ENCODE measurements at places on chromosomes 1 and 21.

- H3K27ac ChIP-seq, result no peak overlapping the region
- no peaks in the 10 kb centered on the region for H3K4me1 ChIP-seq
- DNase-seq, result no peak
- H3K36me3 ChIP-seq, result no peaks in the 10 kb centered on the region
Measured at GRCh38 chr1:41851589-41851988, 67.1 kb downstream of the HIVEP3 start.

DNA sequence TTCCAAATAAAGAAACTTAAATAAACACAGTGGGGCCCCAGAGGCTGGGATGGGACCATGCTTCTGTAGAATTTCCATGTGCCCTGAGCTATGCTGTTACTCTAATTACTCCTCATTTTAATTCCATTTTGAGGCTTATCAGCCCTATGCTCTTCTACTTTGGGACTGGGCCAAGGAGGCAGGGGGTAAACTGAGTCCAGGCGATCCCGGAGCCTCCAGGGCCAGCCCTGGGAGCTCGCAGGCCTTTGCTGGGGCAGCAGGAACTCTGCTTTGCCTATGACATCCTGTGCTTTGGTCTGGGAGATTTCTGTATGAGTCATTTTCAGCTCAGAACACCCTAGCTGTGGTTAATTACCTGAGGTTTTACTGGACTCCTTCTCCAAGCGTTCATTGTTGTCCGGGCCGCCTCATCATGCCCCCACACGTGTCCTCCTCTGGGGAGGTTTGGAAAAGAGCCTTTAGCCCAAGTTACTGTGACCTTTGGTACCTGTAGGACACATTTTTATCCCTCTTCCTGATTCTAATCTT, 95.7 kb downstream of the RHOU start:
- no peak for DNase-seq
- H3K4me1 ChIP-seq, result peaks cover 16% of the 10 kb centered on the region
- H3K36me3 ChIP-seq, result no peaks in the 10 kb centered on the region
- H3K4me3 ChIP-seq, result no peak overlapping the region

DNA sequence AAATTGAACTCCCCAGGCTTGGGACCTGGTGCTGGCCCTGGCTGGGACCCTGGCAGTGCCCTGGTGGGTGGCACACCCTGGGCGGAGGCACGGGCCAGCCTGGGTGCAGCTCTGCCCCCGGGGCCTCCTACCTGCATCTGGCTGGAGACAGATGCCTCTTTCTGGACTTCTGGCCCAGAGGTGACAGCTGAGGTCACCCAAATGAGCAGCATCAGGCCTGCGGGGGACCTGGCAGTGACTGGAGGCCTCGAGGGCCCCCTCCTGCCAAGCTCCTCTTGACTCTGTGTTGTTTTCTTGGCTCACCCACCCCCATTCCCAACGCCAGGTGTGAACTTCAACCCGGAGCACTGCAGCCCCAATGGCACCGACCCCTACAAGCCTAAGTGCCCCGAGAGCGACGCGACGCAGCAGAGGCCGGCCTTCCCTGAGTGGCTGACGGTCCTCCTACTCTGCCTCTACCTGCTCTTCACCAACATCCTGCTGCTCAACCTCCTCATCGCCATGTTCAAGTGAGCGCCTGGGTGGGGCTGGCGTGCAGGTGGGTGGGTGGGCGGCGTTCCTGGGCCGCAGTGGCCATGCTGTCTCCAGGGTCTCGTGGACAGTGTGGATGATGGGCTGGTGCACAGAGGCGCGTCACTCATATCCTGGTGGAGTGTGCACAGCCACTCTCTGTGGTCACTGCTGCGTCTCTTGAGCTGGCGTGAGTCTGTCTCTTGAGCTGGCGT, 41.6 kb upstream of the LRRC3 start:
- H3K36me3 ChIP-seq, result no peaks in the 10 kb centered on the region
- no peak for DNase-seq
- no peaks in the 10 kb centered on the region for H3K27me3 ChIP-seq
- H3K27ac ChIP-seq, result no peak overlapping the region
- H3K4me1 ChIP-seq, result no peaks in the 10 kb centered on the region

DNA sequence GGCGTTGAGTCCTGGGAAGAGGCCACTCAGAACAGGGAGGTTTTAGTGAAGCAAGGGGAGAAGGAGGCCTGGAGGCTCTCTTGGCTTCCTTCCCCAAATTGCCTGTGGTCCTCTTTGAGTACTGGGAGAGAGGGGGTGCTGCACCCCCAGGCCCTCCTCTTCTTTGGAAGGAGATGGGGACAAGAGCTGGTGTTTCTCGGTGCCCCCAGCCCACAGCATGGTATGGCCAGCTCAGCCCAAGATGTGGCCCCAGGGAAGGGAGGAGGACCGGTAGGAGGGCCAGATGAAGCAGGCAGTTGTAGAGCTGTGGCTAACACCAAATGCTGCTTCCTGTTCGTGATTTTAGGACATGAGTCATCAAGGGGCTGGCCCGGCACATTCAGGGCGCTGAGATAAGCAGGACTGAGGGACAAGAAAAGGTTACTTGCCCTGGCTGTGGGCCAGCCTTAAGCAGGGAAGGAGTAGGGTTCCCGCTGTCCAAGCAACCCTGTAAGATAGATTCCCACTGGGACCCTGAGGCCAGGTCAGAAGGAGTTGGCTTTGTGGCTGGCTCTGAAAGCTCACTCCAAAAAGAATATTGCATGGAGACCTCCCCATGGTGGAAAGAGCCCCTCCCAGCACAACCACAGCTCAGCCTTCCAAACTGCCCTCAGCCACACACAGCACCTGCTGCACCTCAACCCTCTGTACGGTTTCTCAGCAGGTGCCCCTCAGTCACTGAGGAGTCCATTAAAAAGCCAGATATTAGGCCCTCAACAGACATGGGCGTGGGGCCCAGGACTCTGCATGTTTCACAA, 4.9 kb upstream of the TNFRSF1B start:
- H3K36me3 ChIP-seq, result no peaks in the 10 kb centered on the region
- DNase-seq, result peak; percentile 49
- H3K27me3 ChIP-seq, result no peaks in the 10 kb centered on the region
- peaks cover 10% of the 10 kb centered on the region for H3K4me1 ChIP-seq

GRCh38 chr1:112699425-112700144, 7.3 kb downstream of the RHOC start:
- H3K27ac ChIP-seq, result no peak overlapping the region
- peaks cover 3% of the 10 kb centered on the region for H3K36me3 ChIP-seq
- peaks cover 13% of the 10 kb centered on the region for H3K4me1 ChIP-seq
- H3K27me3 ChIP-seq, result no peaks in the 10 kb centered on the region
- H3K4me3 ChIP-seq, result no peak overlapping the region

GRCh38 chr1:54120698-54121481, 31.9 kb downstream of the CDCP2 start:
- H3K36me3 ChIP-seq, result no peaks in the 10 kb centered on the region
- H3K4me3 ChIP-seq, result peak overlapping the region; percentile 10
- peaks cover 28% of the 10 kb centered on the region for H3K4me1 ChIP-seq
- DNase-seq, result no peak
- no peak overlapping the region for H3K27ac ChIP-seq
- H3K27me3 ChIP-seq, result no peaks in the 10 kb centered on the region

DNA sequence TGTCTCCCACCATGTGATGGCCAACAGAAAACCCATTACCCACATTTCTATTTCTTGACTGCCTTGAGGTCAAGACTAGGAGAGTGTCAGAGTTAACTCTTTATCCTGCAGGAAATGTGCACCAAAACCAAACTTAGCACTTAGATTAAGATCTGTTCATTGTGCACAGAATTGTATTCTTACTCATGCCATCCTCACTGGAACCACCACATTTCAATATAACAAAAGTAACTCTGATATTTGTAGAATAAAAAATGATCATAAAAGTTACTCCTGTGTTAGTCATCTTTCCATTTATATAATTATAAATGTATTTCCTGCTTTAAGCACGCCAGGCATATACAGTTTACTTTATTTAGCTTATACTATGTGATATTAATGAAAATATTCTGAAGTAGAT, 193.0 kb upstream of the DPYD start:
- no peak overlapping the region for H3K4me3 ChIP-seq
- no peak for DNase-seq
- H3K27ac ChIP-seq, result no peak overlapping the region
- H3K4me1 ChIP-seq, result no peaks in the 10 kb centered on the region
- no peaks in the 10 kb centered on the region for H3K36me3 ChIP-seq
- no peaks in the 10 kb centered on the region for H3K27me3 ChIP-seq

GRCh38 chr1:214549604-214550003, 1.8 kb downstream of the PTPN14 start:
- DNase-seq, result no peak
- H3K36me3 ChIP-seq, result no peaks in the 10 kb centered on the region
- no peak overlapping the region for H3K27ac ChIP-seq
- H3K4me1 ChIP-seq, result peaks cover 28% of the 10 kb centered on the region

DNA sequence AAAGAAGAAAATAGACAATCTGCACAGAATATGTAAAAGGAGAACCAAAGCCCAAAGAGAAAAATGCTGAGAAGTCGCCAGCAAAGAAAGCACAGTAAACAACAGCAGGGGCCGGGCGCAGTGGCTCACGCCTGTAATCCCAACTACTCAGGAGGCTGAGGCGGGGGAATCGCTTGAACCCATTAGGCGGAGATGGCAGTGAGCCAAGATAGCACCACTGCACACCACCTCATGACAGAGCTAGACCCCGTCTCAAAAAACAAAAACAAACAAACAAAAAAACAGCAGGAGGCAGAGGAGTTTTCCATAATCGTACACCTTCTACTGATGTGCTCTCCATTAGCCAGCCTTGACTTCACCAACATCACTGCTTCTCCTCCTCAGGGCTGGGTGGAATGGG, 153.2 kb downstream of the LYPLAL1 start:
- H3K4me1 ChIP-seq, result no peaks in the 10 kb centered on the region
- no peak for DNase-seq
- H3K27ac ChIP-seq, result no peak overlapping the region
- no peak overlapping the region for H3K4me3 ChIP-seq

DNA sequence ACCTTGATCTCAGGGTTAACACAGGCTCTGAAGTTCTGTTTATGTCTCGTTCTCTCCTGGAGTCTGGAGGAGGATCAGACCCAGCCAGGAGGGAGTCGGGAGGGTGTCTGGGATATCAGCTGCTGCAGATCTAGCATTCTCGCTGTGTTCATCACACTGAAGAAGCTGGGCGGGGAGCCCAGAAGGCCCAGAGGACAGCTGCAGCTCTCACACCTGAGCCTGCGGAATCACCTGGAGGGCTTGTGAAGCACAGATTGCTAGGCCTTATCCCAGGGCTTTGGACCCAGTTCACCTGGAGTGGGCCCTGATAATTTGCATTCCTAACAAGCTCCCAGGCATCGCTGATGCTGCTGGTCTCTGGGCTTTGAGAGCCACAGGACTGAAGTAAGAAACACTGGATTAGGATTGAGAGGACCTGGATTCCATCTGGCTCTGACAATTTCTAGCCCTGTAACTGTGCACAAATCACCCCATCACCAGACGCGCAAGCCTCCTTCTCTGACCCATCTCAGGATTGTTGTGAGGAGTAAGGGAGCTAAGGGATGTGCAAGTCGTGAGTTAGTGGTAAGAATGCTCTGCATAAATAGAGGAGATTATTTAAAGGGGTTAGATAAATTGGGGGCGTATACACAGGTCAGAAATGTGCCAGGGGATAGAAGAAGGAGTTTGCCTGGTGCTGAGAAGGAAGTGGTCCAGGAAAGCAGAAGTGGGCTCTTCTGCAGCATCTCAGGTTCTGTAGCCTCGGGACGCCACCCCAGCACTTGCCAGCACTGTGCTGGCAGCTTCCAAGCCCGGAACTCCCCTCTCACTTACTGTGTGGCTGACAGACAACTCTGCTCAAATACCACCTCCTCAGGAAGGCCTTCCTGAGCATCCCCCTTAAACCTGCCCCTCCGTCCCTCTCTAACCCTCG, 19.1 kb downstream of the ABCA4 start:
- no peaks in the 10 kb centered on the region for H3K36me3 ChIP-seq
- H3K4me1 ChIP-seq, result no peaks in the 10 kb centered on the region
- no peak overlapping the region for H3K27ac ChIP-seq
- no peak for DNase-seq
- H3K4me3 ChIP-seq, result no peak overlapping the region

GRCh38 chr1:39003794-39004193, 12.7 kb downstream of the AKIRIN1 start:
- no peak for DNase-seq
- H3K27me3 ChIP-seq, result no peaks in the 10 kb centered on the region
- no peak overlapping the region for H3K4me3 ChIP-seq

GRCh38 chr1:151984313-151984956, 9.2 kb downstream of the S100A10 start:
- no peak overlapping the region for H3K4me3 ChIP-seq
- no peak overlapping the region for H3K27ac ChIP-seq
- no peaks in the 10 kb centered on the region for H3K4me1 ChIP-seq
- no peak for DNase-seq

DNA sequence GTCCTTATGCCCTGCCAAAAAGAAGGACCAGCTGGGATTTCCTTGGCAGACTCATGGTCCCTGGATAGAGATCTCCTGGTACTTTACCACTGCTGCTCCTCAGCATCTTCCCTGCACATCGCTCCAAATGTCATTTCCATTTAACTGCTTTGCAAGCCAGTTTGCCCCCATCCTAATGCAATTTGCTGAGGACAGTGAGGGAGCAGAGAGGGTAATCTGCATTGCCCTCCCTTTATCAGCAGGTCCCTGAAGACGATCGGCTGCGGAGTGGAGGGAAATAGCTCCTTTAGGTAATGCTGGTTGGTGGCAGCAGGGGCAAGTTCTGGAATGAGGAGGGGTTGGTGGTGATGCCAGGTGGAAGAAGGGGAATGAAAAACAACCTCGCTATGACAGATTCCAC, 2.7 kb downstream of the PLXNA2 start:
- no peaks in the 10 kb centered on the region for H3K36me3 ChIP-seq
- peaks cover 41% of the 10 kb centered on the region for H3K4me1 ChIP-seq
- no peak for DNase-seq
- H3K27me3 ChIP-seq, result no peaks in the 10 kb centered on the region
- H3K27ac ChIP-seq, result no peak overlapping the region

DNA sequence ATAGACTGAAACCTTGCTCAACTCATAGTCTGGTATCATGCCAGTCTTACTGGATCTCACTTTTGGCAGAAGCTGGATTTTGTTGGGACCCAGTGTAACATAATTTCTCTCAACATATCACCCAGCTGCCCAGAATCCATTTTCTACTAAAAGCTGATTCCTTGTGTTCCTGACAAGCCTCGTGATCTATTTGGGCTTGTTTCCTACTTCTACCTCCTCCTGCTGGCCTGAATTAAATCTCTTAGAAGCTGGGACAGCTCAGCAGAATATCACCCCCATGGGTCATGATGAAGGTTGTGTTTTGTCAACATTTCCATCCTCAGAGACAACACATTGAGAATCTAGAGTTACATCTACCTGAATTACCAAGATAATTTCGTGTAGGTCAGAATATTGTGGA, 7.7 kb downstream of the GOLT1A start:
- H3K4me1 ChIP-seq, result no peaks in the 10 kb centered on the region
- no peak overlapping the region for H3K27ac ChIP-seq
- no peaks in the 10 kb centered on the region for H3K27me3 ChIP-seq
- no peak overlapping the region for H3K4me3 ChIP-seq
- DNase-seq, result no peak
- H3K36me3 ChIP-seq, result no peaks in the 10 kb centered on the region

GRCh38 chr1:96703186-96703585, 18.4 kb upstream of the PTBP2 start:
- no peaks in the 10 kb centered on the region for H3K27me3 ChIP-seq
- no peak overlapping the region for H3K27ac ChIP-seq
- no peak for DNase-seq
- H3K36me3 ChIP-seq, result no peaks in the 10 kb centered on the region

- no peak overlapping the region for H3K27ac ChIP-seq
- H3K36me3 ChIP-seq, result no peaks in the 10 kb centered on the region
- H3K4me3 ChIP-seq, result no peak overlapping the region
- H3K27me3 ChIP-seq, result no peaks in the 10 kb centered on the region
- DNase-seq, result no peak
- H3K4me1 ChIP-seq, result no peaks in the 10 kb centered on the region
Measured at GRCh38 chr1:9836632-9836960, 12.8 kb upstream of the CLSTN1 start.

- H3K27ac ChIP-seq, result peak overlapping the region; percentile 53
- peak overlapping the region; percentile 68 for H3K4me3 ChIP-seq
- no peaks in the 10 kb centered on the region for H3K27me3 ChIP-seq
- no peaks in the 10 kb centered on the region for H3K36me3 ChIP-seq
- H3K4me1 ChIP-seq, result peaks cover 8% of the 10 kb centered on the region
Measured at GRCh38 chr1:1347663-1348419, 1.4 kb downstream of the DVL1 start.

All from pancreas (tissue), 10 donors.